ENCODE measurements at places on chromosomes 13 and 19.

DNA sequence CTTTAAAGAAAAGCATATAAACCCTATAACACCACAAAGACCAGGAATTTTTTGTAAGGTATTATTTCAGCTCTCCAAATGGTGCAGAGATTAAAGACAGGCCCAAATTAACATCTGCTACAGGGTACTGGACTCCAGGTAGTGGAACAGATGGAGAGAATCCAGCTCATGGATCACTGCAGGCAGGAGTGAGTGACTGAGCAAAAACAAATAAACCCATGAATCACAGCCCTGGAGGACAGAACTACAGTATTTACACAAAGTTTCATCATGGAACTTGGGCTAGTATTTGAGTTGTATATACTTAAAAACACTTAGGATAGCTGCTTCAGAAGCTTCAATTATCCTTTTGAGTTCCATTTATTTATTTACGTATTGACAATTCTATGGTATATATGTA is 132.8 kb upstream of the SPRY2 start:
- DNase-seq: peak; percentile 76

DNA sequence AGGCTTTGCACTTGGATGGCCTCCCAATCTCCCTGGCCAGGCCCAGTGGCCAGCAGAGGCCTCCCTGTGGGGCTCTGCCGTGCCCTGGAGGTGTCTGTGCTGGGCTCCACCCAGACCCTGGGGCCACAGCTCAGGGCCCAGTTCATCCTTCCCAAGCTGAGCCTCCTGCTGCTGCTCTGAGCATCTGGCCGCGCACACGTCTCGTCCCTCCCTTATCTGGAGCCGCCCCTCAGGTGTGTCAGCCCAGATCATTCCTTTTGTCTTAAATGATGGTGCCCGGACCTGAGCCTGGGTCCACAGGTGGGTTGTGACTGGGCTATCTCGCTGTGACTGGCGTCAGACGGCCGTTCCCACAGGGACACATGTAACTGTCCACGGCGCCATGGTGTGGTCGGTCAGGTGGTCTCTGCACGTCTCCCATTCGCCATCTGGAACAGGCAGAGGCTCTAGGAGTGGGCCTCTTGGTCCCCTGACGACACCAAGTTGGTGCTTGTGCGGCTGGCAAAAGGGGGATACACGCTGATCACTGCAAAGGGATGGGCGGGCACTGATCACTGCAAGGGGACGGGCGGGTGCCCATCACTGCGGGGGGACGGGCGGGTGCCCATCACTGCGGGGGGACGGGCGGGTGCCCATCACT is 14.3 kb upstream of the ZNF554 start:
- no peak for DNase-seq

DNA sequence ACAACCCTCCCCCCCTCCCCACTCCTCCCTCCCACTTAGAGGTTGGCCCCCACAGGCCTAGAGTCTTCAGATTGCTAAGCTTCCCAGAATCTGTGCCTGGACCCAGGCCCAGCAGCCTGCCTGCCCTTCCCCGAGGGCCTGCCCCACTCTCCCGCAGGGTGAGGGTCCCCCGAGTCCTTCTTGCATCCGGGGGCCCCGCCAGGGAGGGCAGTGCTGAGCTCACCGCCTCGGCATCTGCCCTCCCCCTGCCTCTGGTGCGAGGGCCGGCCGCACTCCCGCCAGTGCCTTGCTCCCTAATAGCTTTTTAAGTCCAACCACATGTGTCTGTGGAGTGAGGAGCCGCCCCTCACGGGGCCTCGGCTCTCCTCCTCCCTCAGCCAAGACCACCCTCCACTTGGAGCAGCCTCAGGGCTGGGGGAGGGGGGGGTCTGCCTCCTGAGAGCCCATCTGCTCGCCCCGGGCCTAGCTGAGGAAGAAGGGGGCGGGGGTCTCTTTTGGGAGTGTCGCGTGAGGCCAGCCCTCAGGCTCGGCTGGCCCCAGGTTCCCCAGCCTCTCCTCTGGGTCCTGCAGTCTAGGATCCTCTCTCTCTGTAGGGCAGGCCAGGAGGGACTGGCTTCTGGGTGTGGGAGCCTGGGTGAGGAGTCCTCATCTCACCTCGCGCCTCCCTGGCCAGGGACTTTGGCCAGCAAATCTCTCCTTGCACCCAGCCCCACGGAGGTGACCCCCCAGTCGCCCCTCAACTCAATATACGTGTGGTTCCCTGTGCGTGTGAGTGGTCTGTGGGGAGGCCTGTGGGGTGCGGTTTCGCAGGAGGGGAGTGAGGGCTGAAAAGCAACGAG is 47.2 kb downstream of the LYL1 start:
- peak; percentile 77 for DNase-seq

DNA sequence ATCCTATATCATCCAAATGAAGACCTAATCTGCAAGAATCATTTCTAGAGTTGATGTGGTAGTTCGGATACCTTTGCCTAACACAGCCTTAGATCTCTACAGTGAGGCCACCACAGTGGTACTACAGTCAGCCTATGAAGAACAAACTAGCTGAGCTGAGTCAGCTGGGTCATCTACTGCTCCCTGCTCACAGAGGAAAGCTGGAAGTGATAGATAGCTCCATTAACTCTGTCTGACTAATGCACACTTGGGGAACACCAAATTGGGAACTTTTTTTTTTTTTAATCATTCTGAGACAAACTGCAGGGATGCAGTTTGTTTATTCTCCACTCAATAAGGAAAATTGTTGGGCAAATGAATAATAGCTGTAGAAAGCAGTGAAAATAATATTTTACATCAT is 1160.6 kb downstream of the PCDH9 start:
- peak; percentile 20 for DNase-seq

GRCh38 chr13:110887597-110888333 is 27.1 kb downstream of the ANKRD10 start:
- no peak for DNase-seq

GRCh38 chr13:43122791-43123190 is 99.4 kb downstream of the DNAJC15 start:
- no peak for DNase-seq

DNA sequence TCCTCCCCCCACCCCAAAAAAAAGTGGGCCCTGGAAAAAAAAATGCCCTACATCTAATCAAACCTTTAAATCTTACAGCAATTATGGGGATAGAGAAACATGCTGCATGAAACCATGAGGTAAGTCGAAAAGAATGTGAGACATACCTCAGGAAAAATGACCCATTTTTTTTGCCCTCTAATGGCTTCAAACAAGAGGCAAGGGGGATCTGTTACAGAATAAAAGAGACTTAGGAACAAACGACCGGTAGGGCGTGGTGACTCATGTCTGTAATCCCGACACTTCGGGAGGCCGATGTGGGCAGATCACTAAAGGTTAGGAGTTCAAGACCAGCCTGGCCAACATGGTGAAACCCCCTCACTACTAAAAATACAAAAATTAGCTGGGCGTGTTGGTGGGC is 8.4 kb downstream of the RGL3 start:
- DNase-seq: no peak

GRCh38 chr13:77338961-77339401 is 12.1 kb upstream of the MYCBP2 start:
- no peak for DNase-seq

- no peak for DNase-seq
These were observed 527.1 kb downstream of the UQCRFS1 start for GRCh38 chr19:28685802-28686201.

GRCh38 chr13:24650161-24650560 is 30.0 kb upstream of the ATP12A start:
- DNase-seq: peak; percentile 49

GRCh38 chr13:30924721-30925120 is 7.7 kb upstream of the TEX26 start:
- DNase-seq: no peak

DNA sequence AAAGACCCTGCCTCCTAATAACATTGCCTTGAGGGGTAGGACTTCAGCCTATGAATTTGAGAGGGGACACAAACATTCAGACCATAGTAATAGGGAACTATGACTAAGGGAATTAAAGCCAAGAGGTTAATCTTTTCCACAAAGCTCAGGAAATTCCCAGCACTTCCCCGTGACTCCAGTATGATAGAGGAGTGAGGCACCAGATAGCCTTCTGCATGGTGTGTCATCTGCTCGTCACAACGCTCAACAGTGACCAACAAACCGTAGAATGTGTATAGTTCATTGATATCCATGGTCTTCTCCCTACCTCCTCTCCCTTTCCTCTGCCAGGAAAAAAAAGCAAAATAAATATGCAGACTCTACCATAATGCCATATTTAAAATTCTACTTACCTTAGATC is 64.4 kb downstream of the B3GLCT start:
- no peak for DNase-seq

DNA sequence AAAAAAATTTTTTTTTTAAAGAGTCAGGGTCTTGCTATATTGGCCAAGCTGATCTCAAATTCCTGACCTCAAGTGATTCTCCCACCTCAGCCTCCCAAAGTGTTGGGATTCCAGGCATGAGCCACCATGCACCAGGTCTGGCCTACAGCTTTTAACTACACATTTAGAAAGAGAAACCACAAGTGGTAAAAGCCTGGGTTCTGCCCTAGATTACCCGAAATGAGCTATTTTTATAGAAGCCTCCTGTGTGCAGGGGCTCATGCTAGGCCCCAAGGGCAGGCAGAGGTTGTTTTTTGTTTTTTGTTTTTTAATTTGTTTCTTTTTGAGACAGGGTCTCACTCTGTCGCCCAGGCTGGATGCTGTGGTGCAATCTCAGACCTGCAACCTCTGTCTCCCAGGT is 14.0 kb upstream of the MYADM start:
- no peak for DNase-seq

DNA sequence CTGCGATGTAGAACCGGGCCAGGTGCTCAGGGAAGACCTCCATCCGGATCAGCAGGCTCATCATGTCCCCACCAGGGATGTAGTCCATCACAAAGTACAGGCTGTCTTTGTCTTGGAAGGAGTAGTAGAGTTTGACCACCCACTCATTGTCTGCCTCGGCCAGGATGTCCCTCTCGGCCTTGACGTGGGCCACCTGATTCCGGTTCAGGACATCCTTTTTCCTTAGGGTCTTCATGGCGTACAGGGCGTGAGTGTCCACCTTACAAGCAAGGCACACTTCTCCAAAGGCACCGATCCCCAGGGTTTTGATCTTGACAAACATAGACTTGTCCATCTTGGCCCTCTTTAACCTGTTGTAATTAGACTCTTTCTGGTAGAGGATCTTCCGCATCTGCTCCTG is 78.0 kb downstream of the LATS2 start:
- DNase-seq: no peak

DNA sequence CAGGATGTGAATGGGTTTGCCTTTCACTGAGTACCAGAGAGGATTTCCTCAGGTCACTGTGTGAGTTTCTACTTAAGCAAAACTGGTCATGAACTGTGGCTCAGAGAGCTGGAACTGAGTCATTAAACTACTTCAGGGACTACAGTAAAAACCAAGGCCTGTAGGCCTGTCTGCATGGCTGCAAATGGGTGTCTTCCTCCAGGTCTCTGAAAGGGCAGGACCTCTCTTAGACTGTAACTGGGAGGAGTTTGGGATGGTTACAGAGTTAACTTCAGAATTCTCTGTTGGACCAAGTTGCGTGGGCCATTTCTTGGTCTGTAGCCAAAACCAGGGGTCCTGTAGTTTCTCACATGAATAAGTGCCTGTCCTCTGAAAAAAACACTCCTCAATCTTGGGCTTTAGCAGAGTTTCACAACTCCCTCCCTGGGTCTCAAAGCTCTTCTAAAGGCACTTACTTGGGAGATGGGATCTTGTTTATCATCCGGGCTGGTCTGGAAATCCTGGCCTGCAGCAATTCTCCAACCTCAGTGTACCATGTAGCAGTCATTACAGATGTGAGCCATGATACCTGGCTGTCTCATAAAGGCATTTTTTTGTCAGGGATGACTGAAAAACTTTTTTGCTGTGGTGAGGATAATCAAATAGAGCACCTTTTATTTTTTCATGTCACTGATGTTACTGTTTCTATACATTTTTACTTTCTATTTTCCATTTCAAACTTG is 19.7 kb downstream of the ZNF714 start:
- DNase-seq: no peak
